ENCODE measurements at places on chromosomes 16 and 17.

GRCh38 chr17:7262935-7263800, 890 bp upstream of the CLDN7 start:
- no peak for DNase-seq

DNA sequence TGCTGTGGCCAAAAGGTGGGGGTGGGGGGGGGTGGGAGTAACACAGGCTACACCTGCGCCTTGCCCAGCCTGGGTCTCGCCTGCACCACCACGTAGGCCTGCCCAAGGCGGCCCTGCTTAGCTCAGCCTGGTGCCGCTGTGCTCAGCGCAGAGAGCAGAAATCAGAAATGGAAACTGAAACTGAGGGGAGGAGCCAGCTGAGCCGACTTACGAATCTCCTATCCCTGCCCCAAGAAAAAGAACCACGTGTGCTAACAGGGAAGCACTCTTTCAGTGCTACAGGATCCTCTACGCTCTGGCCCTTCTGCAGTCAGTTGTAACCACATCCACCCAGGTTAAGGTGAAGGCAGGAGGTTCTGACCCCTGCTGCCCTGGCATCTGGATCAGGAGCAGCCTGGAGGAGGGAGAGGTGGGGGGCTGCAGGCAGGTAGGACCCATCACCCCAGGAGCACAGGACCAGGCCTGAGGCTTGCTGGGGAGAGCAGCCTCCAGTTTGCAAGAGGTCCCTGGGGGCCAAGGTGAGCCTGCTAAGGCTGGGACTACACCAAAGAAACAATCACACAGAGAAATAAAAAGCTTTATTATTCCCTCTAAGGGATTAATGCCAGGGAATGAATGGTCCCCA, at the start of gene DHX58:
Gene DHX58, minus strand, starts transcription at position 163 of the 625 bp plus-strand sequence. CDS start 822 bp downstream, outside the sequence.
- DNase-seq: peak; percentile 96

DNA sequence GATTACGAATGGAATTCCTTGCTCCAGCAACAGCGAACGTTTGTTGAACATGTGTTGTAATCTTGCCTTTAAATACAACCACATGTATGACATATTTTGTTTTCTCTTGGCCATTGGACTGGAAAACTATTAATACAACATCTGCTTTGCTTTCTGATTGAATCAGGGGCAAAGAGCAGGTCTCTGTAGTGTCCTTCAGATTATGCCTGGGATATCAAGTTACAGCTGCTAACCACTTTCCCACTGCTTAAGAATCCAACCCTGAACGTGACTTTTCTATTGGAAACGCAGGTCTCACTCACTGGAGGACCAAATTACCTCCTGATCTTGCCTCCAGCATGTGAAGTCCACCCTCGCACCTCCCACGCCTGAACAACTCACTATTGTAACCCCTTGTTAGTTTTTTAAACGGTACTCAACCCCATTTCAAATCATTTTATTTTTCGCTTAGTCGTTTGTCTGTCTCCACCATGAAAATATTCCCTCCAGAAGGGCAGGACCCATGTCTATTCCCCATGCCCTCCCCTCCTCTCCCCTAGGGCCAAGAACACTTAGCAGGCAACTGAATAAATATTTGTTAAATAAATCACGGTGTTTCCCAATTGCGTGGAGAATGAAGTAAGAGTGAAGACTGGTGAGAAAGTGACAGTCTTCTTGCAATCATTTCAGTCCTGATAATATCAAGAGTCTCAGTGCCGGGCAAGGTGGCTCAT, 57.4 kb upstream of the MRTFB start:
- DNase-seq: no peak

DNA sequence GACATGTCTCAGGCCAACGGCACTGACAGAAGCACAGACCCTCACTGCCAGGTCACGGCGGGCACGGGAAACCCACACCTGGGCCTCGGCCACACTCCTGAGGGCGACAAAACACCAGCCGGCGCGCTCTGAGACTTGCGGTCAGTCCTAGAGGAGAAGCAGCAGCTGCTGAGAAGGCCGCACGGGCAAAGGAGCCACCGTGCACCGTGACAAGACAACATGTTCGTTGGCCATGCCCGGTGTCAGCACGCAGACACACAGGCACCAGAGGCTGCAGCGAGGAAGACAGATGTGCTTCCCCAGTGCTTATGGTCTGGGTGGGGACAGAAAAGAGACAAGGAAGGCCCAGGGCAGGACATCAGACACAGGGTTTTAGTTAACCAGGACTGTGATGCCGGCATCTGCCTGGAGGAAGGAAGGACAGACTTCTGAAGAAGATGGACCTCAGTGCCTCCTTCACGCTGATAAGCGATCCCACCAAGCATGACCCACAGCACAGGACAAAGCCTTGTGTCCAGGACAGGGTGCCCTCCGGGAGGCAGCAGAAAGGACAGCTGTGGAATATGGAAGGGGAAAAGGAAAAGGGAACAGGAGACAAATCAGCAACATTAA, 84.0 kb downstream of the ANKRD11 start:
- no peak for DNase-seq

- no peak for DNase-seq
These were observed 25.6 kb downstream of the ABCC3 start for GRCh38 chr17:50660042-50660886.

DNA sequence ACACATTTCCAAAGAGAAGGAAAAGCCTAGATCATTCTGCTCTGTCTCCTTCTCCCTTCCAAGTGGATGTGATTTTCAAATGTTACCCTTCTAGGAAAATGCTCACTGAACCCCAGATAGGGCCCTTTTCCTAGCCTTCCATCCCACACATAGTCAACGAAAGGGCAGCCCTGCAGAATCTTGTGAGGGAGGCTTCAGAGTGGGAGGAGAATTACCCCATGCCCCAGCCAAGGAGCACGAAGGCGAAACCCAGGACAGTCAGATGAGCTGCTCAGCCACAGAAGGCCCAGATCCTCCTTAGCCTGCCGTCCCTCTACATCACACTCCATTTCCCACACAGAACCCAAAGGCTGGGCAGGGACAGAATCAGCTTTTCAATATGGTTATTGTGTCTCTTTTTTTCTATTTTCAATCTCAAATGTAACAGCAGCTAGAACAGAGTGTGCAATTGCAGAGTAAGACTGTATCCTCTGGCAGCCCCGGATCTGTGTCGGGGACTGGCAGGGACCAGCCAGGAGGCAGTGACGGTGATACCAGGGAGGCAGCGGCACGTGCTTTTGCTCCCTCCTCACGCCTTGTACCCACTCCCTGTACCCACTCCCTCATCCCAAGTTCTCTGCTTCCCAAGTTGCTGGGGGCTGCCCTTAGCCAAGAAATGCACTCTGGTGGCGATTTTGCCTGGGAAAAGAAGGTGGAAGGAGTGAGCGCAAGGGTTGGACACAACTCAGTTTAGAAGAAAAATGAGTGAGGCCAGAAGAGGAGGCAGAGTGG, 3.7 kb upstream of the SDK2 start:
- no peak for DNase-seq

GRCh38 chr17:3710951-3711383, 12.7 kb upstream of the HASPIN start:
- DNase-seq: peak; percentile 67

- DNase-seq: no peak
These were observed 2.1 kb upstream of the DNASE1L2 start for GRCh38 chr16:2233872-2234812.

DNA sequence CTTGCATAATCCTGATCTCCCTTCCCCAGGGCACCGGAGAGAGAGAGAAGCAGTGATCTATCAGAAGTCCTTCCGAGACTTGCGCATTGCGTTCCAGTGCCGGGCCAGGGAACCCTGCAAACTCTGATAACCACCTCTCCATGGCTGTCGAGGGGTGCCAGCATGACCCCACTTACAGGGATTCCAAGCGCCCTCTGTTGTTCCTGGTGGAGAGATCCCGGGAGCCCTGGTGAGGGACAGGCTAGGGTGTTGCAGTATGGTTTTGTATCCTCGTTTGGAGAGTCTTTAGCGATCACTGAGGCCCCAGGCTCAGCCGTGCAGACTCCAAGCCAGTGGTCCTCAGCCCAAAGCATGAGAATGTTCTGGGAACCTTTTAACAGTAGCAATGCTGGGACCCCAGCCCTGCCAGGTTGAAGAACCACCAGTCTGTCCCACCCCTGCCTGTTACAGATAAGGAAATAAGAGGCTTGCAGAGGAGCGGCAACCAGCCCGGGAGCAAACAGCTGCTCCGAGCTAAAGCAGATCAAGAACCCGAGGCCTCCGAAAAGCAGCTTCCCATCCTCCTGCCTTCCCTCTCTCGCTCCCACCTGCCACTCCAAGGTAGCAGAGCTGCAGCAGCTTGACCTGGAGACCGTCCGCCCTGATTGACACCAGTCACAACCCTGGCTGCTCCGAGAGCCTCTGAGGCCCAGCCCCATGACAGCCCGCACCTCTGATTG, 150.3 kb upstream of the RPL38 start:
- DNase-seq: no peak

DNA sequence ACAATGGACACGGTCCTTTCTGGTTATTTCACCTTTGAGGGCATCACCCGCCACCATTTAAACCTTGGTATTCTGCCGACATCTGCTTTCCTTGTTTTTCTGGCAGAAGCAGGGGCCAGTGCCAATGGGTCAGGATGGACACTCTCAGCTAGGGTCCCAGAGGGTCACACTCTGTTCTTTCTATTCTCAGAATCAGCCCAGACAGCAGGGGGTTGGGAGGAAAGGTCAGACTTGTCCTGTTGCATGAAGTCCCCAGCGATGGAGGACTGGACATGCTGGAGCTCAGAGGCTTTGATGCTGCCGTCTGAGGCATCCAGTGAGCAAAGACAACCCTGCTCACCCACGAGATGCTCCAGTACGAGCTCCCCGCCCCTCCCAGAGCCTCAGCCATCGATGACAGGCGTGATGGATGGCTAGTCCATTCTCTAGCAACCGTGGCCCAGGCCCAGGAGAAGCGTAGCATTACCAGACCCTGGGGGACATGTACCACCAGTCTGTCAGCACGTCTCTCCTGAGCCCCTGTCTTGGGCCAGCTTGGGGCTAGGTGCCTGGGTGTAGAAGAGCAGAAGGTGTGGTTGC, 62.0 kb downstream of the FOXL1 start:
- DNase-seq: no peak

GRCh38 chr17:51611585-51611984, 351.2 kb downstream of the UTP18 start:
- no peak for DNase-seq

GRCh38 chr16:53866520-53866919, 162.6 kb downstream of the FTO start:
- DNase-seq: no peak

DNA sequence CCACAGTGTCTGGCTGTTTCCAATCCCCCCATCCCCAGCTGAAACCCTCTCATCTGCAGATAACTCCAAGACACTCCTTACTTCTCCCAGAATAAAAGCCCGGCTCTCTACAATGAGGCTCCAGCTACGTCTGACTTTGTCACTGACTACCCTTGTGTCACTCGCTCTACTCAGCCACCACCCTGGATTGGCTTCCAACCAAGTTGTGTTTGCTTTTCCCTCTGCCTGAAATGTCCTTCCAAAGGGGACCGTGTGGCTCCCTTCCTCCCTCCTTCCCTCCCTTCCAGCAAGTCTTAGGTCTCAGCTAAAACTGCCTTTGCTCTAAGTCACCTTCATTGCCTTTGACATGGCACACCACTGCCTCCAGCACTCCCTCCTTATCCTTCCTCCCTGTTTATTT, 42.8 kb downstream of the CDH1 start:
- no peak for DNase-seq

DNA sequence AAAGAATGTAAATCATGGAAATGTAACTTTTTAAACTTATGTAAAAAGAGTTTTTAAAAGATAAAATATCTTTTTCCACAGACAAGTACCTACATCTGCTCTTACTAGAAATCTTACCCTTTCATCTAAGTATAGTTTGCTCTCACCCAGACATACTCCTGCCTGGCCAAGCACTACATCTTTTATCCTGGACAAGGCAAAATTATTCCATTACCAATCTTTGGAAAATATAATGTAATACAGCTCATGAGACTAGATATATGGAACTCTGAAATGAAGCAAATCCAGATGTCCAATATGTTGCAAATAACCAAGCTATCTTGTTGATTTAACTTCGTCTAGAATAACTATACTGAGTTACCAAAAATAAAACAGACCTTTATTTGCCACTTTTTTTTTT, 50.0 kb downstream of the VMP1 start:
- no peak for DNase-seq

- no peak for DNase-seq
These were observed 470 bp downstream of the TRPV3 start for GRCh38 chr17:3556916-3557767.

GRCh38 chr16:58025351-58026138, at the start of gene MMP15:
TSS of gene MMP15 (plus strand) at chr16:58025754. CDS start at chr16:58026351, 597 bp downstream.
- DNase-seq: peak; percentile 89

DNA sequence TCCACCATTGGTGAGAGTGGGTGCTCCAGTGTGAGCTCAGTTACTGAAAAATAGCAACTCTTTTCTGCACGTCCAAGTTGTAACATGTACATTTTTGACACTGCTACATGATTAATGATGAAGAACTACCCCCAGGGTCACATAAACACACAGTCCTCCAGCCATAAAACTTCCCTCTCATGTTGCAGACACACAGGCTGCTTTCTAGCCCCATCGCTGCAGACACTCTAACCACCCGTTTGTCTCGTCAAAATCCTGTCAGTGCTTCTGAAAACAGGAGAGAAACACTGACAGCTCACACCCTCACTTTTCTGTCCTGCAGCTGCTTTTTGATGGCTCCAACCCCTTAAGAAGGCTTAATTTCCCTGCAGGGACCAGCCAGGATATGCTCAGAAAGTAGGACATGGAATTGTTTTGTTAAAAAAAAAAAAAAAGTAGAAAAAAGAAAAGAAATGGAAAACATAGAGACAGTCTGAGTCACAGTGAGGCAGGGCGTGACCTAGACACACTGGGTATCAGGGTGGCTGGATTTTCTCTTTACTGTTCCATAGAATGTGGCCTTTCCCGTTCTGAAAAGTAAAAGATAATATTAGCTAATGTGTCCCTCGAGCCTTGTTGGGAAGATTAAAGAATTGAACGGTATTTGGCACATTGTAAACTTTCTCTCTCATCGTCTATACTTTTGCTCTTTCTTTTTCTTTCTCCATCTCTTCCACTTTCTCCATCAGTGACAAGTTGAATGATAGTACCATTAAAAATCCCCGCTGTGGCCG, 20.7 kb upstream of the CCL5 start:
- no peak for DNase-seq

All from Karpas-422 (cell line).